ENCODE measurements at places on chromosomes 4 and X.

DNA sequence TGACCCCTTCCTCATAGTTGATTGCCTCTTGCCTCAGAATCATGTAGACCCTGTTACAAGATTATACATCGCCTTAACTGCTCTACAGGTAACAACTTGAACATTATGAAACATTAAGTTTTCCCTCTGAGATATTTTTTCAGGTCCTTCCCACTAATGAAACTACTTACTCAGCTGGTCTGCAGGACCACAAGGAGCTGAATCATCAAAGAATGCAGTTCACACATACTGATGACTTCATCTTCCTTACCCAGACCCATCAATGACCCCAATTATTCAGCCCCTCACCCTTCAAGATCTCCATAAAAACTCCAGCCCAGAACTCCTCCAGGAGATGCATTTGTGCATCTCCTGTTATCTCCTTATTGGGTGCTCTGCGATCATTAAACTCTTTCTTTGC lies 720.9 kb downstream of the RAPGEF2 start:
- no peak for DNase-seq

GRCh38 chrX:151736685-151737084 lies 2.1 kb downstream of the CNGA2 start:
- DNase-seq = no peak

GRCh38 chr4:34043131-34043530 lies 2201.2 kb downstream of the ARAP2 start:
- no peak for DNase-seq

DNA sequence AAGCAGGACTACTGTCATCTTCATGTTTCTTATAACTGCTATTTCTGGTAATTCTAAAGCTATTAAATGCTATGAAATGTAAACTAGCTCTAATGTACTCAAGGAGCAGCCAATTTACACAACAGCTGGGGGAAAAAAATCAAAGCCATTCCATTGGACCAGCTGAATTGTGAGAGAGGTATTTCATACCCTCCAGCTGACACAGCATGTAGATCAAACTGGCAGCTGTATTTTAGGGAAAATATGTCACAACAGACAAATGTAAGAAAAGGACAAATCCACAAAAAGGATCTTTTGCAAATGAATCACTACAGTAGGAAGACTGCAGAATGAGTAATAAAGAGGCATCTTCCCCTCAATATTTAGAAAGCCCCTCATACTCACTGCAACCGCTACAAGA lies 65.2 kb upstream of the FAM47B start:
- DNase-seq = no peak
